ENCODE measurements at places on chromosomes 1 and 21. TPM values are rescaled to one million over a fixed set of nuclear protein-coding genes. Genes with fewer than 3 reads are reported as not detected.

The DYNLT5 gene
- total RNA-seq: not detected

- DNase-seq: no peak
Measured at GRCh38 chr1:208974717-208975116, 608.8 kb upstream of the CAMK1G start.

DNA sequence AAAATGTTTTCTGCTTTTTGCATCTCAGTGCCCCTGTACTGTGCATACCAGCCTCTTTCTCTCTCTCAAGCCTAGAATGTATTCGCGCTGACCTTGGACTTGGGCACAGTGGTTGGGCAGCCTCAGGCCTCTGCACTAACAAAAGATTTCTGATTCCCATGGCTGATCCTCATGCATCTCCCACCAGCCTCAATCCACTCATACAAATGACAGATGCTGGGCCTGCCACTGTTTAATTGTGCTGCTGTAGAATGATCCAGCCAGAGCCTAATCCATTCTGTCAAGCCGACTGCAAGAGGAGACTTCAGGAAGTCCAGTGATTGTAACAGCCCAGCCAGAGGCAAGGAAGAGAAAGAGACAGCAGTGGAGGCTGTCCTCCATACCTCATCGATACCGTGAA is 180.8 kb downstream of the ASTN1 start:
- DNase-seq: no peak

DNA sequence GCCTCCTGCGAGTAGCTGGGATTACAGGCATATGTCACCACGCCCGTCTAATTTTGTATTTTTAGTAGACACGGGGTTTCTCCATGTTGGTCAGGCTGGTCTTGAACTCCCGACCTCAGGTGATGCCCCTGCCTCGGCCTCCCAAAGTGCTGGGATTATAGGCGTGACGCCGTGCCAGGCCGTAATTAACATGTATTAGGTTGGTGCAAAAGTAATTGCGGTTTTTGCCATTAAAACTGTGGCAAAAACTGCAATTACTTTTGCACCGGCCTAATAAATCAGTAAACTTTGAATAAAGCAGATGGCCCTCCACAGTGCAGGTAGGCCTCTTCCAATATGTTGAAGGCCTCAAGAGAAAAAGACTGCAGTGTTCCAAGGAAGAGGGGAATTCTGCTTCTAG is 35.4 kb downstream of the TNFRSF9 start:
- no peak for DNase-seq

GRCh38 chr1:29305943-29306342 is 69.6 kb downstream of the PTPRU start:
- DNase-seq: no peak

- no peak for DNase-seq
Measured at GRCh38 chr1:182580736-182581135, 8.3 kb downstream of the RNASEL start.

The TNFSF4 gene
- 1.7 TPM for total RNA-seq

DNA sequence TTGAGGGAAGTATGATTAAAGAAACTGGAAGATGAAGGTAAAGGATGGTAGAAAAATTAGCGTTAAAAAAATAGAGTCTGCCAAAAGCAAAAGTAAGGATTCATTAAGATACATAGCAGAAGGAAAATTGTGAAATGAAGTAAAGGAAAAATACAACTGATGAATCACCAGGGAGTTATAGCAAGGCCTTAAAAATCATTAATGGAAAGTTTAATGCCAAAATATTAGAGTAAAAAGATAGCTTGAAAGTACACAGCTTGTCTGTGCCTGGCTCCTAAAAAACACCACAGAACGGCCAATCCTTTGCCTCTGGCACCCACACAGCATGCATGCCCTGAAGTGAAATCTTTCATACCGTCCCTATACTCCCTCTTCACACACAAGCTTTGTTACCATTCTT is 66.9 kb upstream of the APOBEC4 start:
- no peak for DNase-seq

The SLC22A15 gene
- 9.2 TPM for total RNA-seq

GRCh38 chr1:66521721-66522365 is 12.1 kb upstream of the SGIP1 start:
- DNase-seq: no peak

DNA sequence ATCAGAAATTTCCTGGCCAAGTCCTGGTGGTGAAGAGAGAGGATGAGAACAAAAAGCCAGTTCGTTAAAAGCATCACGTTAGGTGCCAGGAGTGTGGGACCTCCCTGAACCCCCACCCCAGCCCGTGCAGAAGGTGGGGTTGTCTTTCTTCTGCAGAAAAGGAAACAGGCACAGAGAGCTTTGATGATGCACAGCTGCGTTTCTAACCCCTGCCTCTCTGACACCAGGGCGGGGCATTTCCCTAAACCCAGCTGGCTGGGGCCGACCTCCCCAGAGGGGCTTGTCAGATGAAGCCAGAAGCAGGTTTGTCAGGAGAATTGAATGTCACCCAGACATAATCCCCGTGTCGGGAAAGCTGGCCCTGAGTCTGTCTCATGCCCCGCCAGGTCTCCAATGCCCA is 189.3 kb upstream of the EDN2 start:
- DNase-seq: no peak

- no peak for DNase-seq
Measured at GRCh38 chr1:108758796-108759195, 12.3 kb downstream of the STXBP3 start.

DNA sequence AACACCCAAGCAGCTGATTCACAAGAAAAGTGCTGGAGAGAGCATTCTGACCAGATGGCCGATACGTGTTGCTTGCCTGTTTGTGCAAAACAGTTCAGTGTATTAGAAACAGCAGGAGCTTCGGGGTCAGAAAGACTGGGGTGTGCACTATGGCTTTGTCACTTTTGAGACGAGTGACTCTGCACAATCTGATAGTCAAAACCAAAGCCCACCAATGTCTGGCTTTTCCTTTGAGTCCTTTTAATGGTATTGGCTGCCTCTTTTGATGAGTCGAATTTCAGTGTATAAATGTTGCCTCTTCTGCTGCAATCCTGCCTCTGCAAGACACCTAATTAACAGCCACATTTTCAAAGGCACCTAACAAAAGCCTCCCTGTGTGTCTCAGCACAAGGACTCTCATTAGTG is 444.6 kb downstream of the AJAP1 start:
- no peak for DNase-seq

The DNALI1 gene
- not detected for total RNA-seq

DNA sequence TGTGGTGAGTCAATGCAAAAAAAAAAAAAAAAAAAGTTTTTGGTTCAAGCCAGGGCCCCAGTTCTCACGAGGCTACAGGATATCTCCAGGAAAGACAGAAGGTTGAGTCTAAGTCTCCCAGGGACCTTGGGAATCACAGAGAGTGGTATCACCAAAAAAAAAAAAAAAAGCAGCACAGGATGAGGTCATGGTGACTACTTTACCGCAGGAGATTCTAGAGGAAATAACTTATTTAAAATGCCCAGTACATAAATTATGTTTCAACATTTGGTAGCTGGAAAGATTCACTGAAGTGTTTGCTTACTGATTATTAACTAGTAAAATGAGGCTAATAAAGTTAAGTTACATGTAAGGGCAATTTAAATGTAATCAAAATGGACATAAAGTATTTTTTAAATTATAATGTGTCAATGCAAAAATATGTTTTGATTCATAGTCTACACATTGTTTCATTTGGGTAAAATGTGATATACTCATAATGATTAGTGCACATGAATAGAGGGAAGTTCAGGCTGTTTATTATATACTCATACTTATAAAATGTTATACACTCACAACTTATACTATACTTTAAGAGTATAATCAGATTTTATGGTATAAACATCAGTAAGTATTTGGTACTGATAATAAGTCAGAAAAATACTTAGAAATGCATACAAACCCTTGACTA is 84.1 kb downstream of the PLPPR5 start:
- no peak for DNase-seq

GRCh38 chr1:100785470-100786052 is 66.0 kb downstream of the VCAM1 start:
- no peak for DNase-seq

The RPS6KC1 gene
- 24.1 TPM for total RNA-seq

The NADK gene
- total RNA-seq: 97.7 TPM

GRCh38 chr1:164191191-164191590 is 367.8 kb upstream of the PBX1 start:
- no peak for DNase-seq

DNA sequence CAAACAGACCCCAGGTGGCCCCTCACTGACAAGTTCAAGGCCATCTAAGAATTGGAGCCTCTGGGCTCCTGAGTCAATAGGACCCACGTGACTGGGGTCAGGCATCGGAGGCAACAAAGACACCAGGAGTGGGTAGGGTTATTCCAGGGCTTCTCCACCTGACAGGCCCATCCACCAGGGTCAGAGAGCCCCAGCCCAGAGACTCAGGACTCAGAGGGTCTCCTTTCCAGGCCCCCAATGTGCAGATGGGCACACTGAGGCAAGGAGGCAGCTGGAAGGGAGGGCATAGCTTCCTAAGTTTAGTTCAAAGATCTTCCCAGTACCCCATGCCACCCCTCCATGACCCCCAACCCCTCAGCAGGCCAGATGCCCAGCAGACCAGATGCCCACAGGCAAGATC is 388.6 kb downstream of the MATN1 start:
- no peak for DNase-seq

The SLAMF7 gene
- total RNA-seq: 301 TPM

The FMOD gene
- not detected for total RNA-seq

DNA sequence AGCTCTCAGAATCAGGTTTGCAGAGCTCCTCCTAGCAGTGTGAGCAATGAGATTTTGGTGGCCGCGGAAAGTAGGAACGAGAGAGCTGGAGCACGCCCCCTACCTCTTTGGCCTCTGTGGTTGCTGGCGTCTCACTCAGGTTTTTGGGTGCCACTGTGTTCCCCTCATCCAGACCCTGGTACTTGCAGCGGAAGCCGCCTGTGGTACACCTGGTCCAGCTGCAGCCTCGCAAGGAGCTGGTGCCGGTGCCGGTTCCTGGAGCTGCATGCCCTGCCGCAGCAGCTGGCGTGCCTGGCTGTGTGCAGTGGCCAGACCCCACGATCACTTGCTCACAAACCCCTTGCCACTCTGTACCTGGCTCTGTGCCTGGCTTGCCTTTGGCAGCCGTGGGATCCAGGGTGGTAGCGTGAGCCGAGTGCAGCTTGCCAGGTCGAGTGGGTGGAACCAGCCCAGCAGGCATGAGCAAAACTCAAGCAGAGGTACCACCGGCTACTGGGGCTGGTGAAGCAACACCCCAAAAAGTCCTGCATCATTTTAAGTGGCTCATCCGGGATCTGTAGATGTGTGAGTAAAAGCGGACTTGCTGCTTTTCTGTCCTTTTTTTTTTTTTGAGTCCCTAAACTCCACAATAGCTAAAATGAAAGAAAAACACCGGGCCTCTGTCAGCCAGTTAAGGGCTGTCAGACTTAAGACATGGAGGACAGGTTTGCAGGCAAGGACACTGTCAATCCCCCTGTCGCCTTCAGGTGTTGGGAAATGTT is 844.9 kb downstream of the KCNT2 start:
- no peak for DNase-seq

The PRKACB gene
- total RNA-seq: 111 TPM

DNA sequence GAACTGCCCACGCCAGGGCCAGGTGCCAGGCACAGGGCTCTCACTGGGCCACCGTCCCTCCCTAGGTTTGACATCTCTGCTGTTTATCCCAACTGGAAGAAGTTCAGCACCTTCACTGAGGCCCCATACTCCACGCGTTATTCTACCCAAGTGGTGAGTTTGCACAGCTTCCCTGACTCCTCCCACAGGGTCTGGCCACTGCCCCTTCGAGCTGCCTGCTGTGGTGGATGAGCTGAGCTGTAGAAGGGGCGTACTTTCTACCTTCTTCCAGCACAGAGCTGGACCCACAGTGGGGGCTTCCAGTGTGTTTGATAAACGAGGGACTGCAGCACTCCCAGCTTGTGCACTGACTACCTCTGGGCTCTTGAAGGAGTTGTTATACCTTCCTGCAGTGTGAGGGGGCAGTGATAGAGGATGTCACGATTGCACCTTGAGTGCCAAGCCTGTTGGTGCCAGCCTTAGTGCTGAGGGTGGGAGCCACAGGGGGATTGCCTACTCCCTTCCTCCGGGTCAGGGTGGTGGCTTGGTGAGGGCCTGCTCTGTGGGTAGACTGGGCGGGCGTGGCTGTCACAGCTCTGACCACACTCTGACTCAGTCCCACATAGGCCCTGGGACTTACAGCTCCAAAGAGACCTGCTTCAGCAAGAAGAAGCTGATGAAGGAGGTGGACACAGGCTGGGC is 5.9 kb upstream of the TTC22 start:
- peak; percentile 69 for DNase-seq

DNA sequence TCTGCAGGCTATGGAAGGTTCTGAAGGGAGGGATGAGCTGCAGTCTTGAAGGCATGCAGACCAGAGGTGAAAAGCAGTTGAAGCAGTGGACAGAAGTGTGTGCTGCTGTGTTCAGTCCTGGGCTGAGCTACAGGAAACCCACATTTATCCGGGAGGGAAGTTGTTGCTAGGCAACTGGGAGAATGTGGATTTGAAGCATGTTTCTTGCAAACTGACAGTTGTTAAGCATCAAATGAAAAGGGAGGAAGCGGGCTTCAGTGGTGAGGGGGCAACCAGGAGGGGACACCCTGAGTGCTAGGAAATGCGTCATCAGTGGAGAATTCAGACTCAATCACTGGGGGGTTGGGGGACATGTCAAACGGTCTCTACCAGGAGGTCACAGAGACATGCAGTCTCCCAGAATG is 28.7 kb downstream of the ABCA4 start:
- DNase-seq: peak; percentile 35

DNA sequence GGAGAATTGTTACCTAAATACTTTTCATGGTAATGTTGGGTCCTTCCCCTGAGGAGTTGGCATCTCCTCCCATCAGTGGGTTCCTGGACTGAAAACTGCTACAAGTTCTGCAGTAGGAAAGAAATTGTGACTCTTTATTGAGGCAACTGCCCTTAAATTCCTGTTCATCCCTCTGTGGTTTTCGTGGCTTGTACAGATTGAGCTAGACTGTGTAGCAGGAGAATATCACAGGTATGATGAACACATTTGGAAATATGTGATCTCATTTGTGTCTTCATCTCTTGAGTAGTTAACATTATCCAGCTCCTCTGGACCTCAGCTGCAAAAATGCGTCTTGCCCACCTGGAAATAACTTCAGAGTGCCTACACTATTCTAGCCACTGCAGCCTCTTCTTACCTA is 390.6 kb downstream of the PTPRC start:
- no peak for DNase-seq

All from natural killer cell (primary cell).